DMS153 (cell line): ENCODE measurements at places on chromosomes 11 and 22.

GRCh38 chr22:21734540-21735199, 924 bp downstream of the YPEL1 start:
- DNase-seq, result no peak

- no peak for DNase-seq
These were observed 16.6 kb upstream of the TTLL12 start for GRCh38 chr22:43203471-43203981.

DNA sequence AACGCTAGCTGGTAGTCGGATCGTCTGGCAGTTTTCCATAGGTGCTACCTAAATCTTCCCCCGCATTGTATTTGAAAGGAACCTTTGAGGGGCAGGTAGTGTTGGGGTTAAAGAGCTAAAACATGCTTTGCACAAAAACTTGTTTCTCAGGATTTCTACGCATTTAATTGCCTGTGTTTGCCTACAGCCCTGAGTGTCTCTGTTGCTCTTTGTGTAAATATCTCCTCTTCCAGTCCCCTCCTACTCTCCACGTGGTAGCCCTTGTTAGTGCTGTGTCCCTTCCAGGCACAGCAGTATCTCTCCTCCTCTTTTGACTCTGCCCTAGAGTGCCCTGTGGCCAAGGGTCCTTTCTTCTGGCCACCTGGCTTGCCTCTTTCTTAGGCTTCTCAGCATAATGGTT, 81.7 kb downstream of the BARX2 start:
- peak; percentile 53 for DNase-seq

DNA sequence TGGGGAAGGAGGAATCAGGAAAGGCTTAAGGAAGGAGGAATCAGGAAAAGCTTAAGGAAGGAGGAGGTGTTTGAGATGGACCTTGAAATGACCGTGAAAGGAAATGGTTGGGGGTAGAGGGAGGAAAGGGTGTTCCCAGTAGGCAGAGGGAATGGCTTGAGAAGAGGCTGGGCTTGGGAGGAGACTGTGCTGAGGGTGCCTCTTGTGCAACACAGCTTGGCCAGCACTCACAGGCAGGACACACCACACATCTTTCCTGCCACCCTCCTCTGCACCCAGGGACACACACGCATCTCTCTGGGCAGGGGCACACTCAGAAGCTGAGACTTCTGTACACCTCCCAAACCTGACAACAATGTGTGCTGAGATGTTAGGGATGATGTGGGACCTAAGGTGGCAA, 151.4 kb downstream of the FBXO7 start:
- no peak for DNase-seq

GRCh38 chr11:2376751-2377451, at the start of gene CD81:
Gene CD81, plus strand, starts transcription at chr11:2377310. Its CDS starts 240 bp downstream, at chr11:2377550.
- no peak for DNase-seq

- DNase-seq, result no peak
These were observed 5.0 kb upstream of the NTM start for GRCh38 chr11:131365329-131365930.

- no peak for DNase-seq
These were observed 7.7 kb downstream of the MUC2 start for GRCh38 chr11:1082346-1082727.

DNA sequence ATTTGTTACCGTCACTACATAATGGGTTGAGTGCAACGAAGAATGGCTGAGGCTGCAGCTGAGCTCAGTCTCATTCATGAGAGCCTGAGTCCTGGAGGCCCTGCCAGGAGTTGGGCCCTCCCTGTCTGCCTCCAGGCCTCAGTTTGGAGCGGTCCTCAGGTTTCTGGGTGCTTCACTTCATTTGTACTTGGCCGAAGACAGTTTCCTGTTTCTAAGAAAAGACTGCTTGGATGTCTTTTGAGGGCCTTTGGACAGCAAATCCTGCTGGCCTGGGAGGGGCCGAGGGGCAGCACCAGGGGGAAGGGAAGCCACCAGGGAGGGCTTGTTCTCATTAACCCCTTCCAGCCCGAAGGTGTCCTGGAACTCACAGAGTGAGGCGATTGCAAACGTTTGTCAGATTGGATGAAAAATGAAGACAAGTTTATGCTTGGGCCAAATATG, 163.1 kb downstream of the ETS1 start:
- no peak for DNase-seq

DNA sequence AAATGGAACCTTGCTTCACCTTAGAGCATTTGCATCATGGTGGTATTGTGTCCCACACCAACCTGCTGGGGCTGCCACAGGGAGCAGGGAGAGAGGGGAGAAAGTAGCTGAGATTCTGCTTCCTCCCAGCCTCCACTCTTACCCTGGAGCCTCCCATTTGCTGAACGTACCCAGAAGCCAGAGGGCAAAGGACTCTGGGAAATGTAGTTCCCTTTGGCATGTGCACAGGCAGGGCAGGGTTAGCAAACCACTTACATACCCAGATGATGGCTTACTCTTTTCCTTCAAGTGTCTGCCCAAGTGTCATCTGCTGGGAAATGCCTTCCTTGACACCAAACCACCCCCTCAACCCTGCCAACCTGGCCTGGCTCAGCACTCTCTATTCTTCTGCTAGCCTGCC, 16.9 kb downstream of the SMIM38 start:
- DNase-seq, result no peak

DNA sequence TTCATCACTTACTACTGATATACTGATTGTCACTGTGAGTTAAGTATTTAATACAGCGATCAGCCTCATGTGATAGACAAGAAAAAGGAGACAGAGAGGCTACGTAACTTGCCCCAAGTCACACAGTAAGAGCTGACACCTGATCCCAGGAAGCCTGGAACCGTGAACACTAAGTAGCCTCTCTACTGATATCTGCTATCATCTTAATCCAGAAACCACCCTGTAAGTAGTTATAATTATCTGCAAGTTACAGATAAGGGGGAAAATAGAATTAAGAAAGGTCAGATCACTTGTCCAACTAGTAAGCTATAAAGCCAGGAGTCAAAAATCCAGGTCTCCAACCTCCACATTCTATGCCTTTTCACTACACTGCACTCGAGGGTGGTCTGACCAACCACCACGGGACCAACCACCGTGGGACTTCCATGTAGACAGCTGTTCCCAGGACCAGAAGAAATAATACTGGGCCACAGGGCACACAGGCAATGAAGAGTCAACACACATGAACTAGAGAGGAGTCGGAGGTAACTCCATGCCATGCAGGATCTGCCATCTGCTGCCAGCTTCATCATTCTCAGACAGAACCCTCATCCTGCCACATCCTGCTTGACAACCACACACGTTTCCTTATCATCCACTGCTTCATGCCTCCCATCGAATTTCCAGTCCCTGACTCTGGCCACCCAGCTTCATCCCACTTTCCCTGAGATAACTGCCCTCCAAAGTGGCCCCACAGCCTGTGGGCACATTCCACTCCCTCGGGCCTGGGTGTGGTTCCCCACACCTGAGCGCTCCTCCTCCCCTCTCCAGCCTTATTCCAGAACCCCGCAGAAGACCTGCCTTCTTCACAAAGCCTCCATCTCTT, 58.6 kb downstream of the MICAL3 start:
- no peak for DNase-seq

GRCh38 chr22:37032535-37033460, 13.3 kb downstream of the MPST start:
- no peak for DNase-seq

DNA sequence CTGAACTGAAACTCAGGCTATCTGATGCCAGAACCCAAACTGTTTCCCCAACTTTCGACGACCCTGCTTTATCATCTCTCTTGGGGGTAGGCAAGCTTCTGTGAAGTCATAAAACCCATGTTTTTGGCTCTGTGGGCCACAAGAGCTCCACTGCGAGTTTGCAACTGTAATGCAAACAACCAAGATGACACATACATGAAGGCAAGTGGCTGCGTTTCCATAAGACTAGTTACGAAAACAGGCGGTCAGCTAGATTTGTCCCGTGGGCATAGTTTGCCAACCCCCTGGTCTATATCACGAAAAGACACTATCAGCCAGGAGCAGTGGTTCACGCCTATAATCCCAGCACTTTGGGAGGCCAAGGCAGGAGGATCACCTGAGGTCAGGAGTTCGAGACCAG, 37.5 kb downstream of the TPST2 start:
- DNase-seq, result no peak

DNA sequence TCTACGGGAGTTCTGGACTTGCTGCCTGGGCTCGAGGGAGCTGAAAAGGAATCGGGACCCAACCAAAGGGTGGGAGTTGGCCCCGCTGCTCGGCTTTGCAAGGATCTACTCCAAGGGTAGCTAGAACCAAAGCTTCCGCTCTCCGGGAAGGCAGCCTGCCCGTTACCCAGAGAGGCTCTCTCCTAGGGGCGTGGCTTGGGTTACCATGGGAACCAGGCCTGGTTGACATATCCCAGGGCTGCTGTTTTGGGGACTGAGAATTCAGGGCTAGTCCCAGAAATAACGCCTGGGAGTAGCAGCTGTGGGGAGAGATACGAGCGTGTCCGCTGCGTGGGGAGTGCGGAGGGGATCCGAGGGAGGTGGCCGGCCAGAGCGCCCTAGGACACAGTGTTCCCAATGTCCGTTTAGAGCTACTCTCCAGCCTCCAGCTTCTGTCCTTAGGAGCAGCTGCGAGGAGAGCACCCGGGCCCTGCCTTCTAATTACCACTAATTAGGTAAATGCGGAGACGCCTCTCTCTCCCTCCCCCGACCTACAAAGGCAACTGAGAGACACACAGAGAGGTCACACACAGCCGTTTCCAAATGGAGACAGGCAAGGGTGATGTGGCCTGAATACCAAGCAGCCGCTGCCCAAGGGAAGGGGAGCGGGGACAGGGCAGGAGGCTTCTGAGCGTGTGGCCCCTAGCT, 141.6 kb upstream of the CADM1 start:
- no peak for DNase-seq

- no peak for DNase-seq
These were observed 68.7 kb upstream of the RRM1 start for GRCh38 chr11:4025967-4026324.

- no peak for DNase-seq
These were observed 17.4 kb downstream of the TTLL8 start for GRCh38 chr22:50040717-50041116.

- DNase-seq, result peak; percentile 21
These were observed 5.1 kb upstream of the MYRF start for GRCh38 chr11:61747192-61747966.

GRCh38 chr11:133907216-133907615, 49.6 kb downstream of the IGSF9B start:
- no peak for DNase-seq
